Sigmoid colon (tissue), 7 donors: ENCODE measurements at places on chromosomes 3 and 15. TPM values are rescaled to one million over a fixed set of nuclear protein-coding genes. Genes with fewer than 3 reads are reported as not detected.

DNA sequence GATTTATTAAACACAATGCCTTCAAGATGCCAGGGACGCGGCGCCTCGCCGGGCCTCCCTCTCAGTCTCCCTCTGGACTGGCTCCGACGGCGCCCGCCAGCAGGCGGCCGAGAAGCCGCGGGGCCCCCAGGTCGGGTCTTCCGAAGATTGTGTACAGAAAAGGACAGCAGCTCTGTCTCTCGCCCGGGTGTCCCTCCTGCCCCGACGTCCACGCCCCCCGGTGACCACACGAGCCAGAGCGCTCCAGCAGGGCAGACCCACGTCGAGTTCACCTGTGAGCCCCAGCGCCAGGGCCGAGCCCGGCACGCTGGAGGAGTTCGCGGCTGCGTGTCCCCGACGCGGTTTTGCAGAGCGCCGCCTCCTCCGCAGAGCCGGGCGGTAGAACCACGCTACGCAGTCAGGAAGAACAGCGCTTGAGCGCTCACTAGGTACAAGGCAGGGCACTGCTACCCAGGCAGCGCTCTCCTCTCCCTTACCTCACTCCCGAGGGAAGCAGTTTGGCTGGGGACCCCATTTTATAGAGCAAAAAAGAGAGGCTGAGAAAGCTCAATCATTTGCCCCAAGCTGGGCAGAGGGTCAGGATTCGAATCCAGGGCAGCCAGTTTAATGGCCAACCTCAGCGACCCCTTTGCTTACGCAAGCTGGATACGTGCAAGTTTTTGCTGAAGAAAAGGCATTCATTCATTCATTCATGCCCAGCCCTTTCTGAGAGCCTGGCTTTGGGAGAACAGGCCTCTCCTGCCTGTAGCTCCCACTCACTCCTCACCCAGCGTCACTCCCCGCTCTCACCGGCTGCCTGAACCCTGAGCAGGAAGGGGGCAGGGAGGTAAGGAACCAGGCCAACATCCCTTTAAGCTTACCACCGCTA, 3.0 kb upstream of the TLE3 start:
- H3K27ac ChIP-seq: peak overlapping the region; percentile 99
- no peaks in the 10 kb centered on the region for H3K27me3 ChIP-seq
- H3K36me3 ChIP-seq: no peaks in the 10 kb centered on the region

GRCh38 chr3:119662604-119663373, 2.4 kb upstream of the POPDC2 start:
- no peaks in the 10 kb centered on the region for H3K4me1 ChIP-seq
- peak overlapping the region; percentile 91 for H3K27ac ChIP-seq
- H3K27me3 ChIP-seq: no peaks in the 10 kb centered on the region
- DNase-seq: no peak

GRCh38 chr15:68578175-68578979, 416 bp upstream of the CORO2B start:
- H3K4me3 ChIP-seq: peak overlapping the region; percentile 50
- peak; percentile 89 for DNase-seq
- H3K36me3 ChIP-seq: no peaks in the 10 kb centered on the region
- H3K27me3 ChIP-seq: peaks cover 59% of the 10 kb centered on the region
- peaks cover 20% of the 10 kb centered on the region for H3K4me1 ChIP-seq

GRCh38 chr3:10758304-10759037, 57.6 kb upstream of the SLC6A11 start:
- no peaks in the 10 kb centered on the region for H3K36me3 ChIP-seq
- no peak overlapping the region for H3K27ac ChIP-seq
- no peak overlapping the region for H3K4me3 ChIP-seq
- no peaks in the 10 kb centered on the region for H3K4me1 ChIP-seq

DNA sequence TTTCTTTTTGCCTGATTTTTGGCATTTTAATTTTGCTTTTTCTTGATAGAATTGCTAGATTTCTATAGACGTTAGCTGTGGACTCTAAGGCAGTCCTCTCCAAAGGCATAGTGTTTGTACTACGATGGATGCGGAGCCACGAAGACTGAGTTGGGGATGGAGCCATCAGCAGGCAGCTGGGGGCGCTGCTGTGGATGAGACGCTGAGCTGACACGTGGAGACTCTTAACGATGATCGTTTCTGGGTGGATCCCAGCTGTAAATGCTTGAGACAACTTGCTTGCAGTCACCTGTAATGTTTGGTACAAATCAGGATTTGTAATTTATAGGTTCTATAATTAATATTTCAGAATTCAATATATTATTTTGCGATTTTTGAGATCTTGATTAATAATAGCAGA, 13.3 kb upstream of the PPP1R2 start:
- H3K4me1 ChIP-seq: no peaks in the 10 kb centered on the region
- H3K27me3 ChIP-seq: no peaks in the 10 kb centered on the region
- no peak for DNase-seq
- no peak overlapping the region for H3K27ac ChIP-seq
- H3K4me3 ChIP-seq: no peak overlapping the region

GRCh38 chr3:72158639-72159326, 373.8 kb upstream of the PROK2 start:
- H3K27ac ChIP-seq: no peak overlapping the region
- H3K36me3 ChIP-seq: no peaks in the 10 kb centered on the region
- no peaks in the 10 kb centered on the region for H3K27me3 ChIP-seq

DNA sequence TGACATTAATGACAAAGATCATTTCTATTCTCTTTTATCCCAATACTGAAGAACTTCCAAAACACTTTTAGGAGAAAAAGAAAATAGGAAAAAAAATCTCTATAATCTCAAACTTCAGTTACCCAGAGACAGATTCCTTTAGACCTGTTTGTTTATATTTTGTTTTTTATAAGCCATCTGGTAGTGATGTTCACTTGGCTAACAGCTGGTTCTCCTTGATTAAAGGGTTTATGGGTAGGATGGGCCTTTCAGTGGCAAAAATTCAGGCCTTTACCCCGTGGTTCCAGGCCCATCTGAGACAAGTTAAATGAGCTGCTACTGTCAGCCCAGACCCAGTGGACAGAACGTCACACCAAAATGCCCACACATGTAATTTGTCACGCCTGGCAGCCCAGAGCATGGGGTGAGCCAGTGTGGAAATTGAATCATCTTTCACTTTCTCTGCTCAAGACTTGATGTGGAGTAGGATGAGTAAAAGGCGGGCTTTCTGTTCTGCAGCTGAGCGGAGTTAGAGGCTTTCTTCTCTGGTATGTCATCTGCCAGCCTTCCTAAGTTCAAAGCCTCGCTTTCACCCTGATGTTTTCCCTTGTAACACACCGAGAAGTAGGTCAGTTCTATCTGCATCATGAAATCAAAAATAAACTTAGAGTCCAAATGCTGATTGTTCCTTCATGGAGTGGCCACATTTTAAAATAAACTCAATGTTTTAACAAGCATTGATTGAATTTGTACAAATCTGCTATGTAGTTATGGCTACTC, 62.5 kb upstream of the SKOR1 start:
- H3K27me3 ChIP-seq: no peaks in the 10 kb centered on the region
- H3K36me3 ChIP-seq: no peaks in the 10 kb centered on the region
- H3K27ac ChIP-seq: peak overlapping the region; percentile 10
- DNase-seq: no peak
- H3K4me1 ChIP-seq: peaks cover 4% of the 10 kb centered on the region

GRCh38 chr3:46609212-46609721, 3.1 kb upstream of the FAM240A start:
- no peaks in the 10 kb centered on the region for H3K36me3 ChIP-seq
- H3K4me1 ChIP-seq: no peaks in the 10 kb centered on the region
- DNase-seq: no peak
- no peak overlapping the region for H3K4me3 ChIP-seq
- H3K27me3 ChIP-seq: no peaks in the 10 kb centered on the region

DNA sequence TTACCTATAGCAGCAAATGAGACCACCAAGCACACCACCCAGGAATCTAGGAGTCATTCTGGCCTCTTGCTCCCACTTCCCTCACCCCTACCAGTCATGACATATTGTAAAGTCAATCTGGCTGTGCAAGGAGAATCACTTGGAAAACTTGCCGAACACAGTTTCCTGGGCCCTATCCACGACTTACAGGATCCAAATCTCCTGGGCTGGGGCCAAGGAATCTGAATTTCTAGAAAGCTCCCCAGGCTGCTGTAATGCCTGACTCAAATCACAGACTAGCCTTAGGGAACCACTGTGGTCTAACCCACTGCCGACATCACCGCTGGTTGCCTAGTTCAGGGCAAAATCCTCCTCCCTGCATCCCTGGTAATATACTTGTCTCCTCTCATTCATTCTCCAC, 4.2 kb upstream of the CRABP1 start:
- H3K4me1 ChIP-seq: peaks cover 10% of the 10 kb centered on the region
- H3K4me3 ChIP-seq: no peak overlapping the region
- no peak for DNase-seq
- H3K27me3 ChIP-seq: peaks cover 7% of the 10 kb centered on the region

- H3K27ac ChIP-seq: peak overlapping the region; percentile 79
- H3K36me3 ChIP-seq: no peaks in the 10 kb centered on the region
- no peak overlapping the region for H3K4me3 ChIP-seq
- DNase-seq: no peak
Measured at GRCh38 chr3:43378066-43378935, 92.0 kb downstream of the SNRK start.

DNA sequence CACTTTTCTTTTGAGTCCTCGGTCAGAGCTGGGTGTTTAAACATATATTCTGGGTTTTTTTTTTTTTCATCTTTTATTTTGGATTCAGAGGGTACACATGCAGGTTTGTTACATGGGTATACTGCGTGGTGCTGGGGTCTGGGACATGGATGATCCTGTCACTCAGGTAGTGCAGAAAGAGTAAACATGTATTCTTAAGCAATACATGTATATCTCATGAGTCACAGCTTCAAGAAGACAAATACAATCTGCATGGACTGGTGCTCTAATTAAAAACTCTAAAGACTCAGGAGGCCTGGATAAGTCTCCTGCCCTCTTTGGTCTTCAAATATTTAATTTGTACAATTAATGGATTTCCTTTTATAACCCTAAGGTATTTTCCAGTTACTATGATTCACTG, 50.6 kb upstream of the PHLDB2 start:
- no peaks in the 10 kb centered on the region for H3K4me1 ChIP-seq
- no peaks in the 10 kb centered on the region for H3K27me3 ChIP-seq
- no peaks in the 10 kb centered on the region for H3K36me3 ChIP-seq
- H3K27ac ChIP-seq: peak overlapping the region; percentile 12

GRCh38 chr3:184050217-184050847, 2.5 kb upstream of the HTR3C start:
- no peak for DNase-seq
- H3K27ac ChIP-seq: no peak overlapping the region
- no peaks in the 10 kb centered on the region for H3K4me1 ChIP-seq
- H3K27me3 ChIP-seq: no peaks in the 10 kb centered on the region
- no peak overlapping the region for H3K4me3 ChIP-seq
- no peaks in the 10 kb centered on the region for H3K36me3 ChIP-seq

DNA sequence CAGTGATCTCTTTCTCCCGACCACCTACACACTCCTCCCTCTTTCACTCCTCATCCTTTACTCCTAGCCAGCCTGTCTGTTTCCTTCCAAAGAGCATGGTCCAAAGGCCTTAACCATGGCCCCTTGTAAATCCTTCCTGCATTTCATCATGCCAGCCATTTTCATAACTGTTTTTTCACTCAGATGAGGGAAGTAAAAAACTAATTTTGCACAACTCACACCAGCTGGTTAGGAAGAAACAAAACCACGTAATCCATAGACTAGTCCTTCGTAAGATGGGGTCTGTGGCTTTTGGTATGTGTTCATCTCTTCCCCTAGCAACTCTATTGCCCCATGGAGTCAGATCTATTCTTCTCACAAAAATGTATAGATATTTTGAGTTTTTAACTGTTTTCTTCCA, 187.8 kb downstream of the SHOX2 start:
- H3K27me3 ChIP-seq: no peaks in the 10 kb centered on the region
- peaks cover 8% of the 10 kb centered on the region for H3K4me1 ChIP-seq
- DNase-seq: no peak

- peak; percentile 79 for DNase-seq
- H3K36me3 ChIP-seq: no peaks in the 10 kb centered on the region
- H3K4me1 ChIP-seq: peaks cover 27% of the 10 kb centered on the region
- H3K27me3 ChIP-seq: no peaks in the 10 kb centered on the region
Measured at GRCh38 chr3:127822041-127822681, at the start of gene MGLL. TSS of gene MGLL (minus strand) at chr3:127822515. CDS start at chr3:127822318, 197 bp downstream.

- H3K4me3 ChIP-seq: no peak overlapping the region
- no peak for DNase-seq
- H3K27me3 ChIP-seq: no peaks in the 10 kb centered on the region
Measured at GRCh38 chr3:103818398-103818797, 1383.6 kb downstream of the ZPLD1 start.

- peak overlapping the region; percentile 99 for H3K27ac ChIP-seq
- peaks cover 48% of the 10 kb centered on the region for H3K4me1 ChIP-seq
- DNase-seq: no peak
- no peaks in the 10 kb centered on the region for H3K27me3 ChIP-seq
- peak overlapping the region; percentile 88 for H3K4me3 ChIP-seq
Measured at GRCh38 chr3:188154809-188155574, 1.0 kb downstream of the LPP start.

- no peaks in the 10 kb centered on the region for H3K27me3 ChIP-seq
- no peak for DNase-seq
- no peaks in the 10 kb centered on the region for H3K36me3 ChIP-seq
- H3K4me3 ChIP-seq: no peak overlapping the region
- no peaks in the 10 kb centered on the region for H3K4me1 ChIP-seq
Measured at GRCh38 chr3:2148561-2149340, 50.1 kb downstream of the CNTN4 start.

- H3K27me3 ChIP-seq: no peaks in the 10 kb centered on the region
- H3K36me3 ChIP-seq: no peaks in the 10 kb centered on the region
- no peak overlapping the region for H3K27ac ChIP-seq
Measured at GRCh38 chr3:3998140-3998922, 199.1 kb downstream of the LRRN1 start.

DNA sequence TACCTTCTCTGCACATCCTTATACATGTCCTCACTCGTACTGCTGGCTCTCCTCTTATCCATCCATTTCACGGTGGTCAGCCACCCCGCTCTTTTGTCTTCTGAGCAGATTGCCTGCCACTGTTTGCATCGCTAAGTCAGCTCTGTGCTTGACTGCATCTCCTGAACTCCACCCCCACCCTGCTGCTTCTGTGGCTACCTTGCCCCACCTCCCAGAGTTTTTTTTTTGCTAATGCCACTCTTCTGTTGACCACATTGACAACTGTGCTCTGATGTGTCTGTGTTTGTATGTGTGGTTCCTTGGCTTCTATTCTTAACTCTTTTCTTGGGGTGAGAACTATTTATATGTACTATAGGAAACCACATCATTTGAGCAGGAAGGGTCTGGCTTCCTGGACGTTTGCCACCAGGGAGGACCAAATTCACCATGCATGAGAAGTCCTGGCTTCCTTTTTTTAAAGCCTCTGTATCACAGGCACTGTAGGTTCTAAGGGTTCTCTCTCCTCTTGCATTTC, 12.8 kb upstream of the MTMR10 start:
- peaks cover 11% of the 10 kb centered on the region for H3K27me3 ChIP-seq
- no peaks in the 10 kb centered on the region for H3K4me1 ChIP-seq
- H3K27ac ChIP-seq: no peak overlapping the region
- H3K36me3 ChIP-seq: no peaks in the 10 kb centered on the region

FSD2 gene
- not detected for total RNA-seq

SLC35G2 gene
- 4.3 TPM for total RNA-seq

LARP6 gene
- 26.0 TPM for total RNA-seq

KPNA4 gene
- 47.8 TPM for total RNA-seq

MAP1A gene
- total RNA-seq: 61.2 TPM

FBLN2 gene
- total RNA-seq: 134 TPM

PARP3 gene
- total RNA-seq: 35.8 TPM

CDHR4 gene
- 0.27 TPM for total RNA-seq

SLCO2A1 gene
- total RNA-seq: 7.5 TPM
